Stimulated activated CD4-positive, alpha-beta T cell treated with anti-CD3 and anti-CD28 coated beads, Interleukin-4, amount 100 ng/mL, for 4 hours (primary cell): ENCODE measurements at places on chromosomes 6 and 20.
A peak's percentile ranks its signal among the peaks of the same experiment; 100 is the strongest.

DNA sequence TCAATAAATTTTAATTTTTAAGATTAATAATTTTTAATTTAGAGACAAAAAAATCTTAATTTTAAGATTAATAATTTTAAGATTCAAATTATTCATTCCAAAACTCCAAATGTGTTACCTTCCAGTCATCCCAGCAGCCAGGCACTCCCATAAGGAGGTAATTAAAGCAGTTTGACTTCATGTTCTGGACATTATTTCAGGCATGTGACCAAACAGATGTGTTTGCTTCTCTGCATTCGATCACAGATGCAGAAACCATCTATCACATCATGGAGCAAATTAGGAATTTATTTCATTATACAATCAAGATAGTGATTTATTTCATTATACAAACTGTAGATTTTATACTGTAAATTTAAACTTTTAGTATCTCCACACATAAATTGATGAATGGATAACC, 150.3 kb downstream of the AKAP7 start:
- no peak for DNase-seq

DNA sequence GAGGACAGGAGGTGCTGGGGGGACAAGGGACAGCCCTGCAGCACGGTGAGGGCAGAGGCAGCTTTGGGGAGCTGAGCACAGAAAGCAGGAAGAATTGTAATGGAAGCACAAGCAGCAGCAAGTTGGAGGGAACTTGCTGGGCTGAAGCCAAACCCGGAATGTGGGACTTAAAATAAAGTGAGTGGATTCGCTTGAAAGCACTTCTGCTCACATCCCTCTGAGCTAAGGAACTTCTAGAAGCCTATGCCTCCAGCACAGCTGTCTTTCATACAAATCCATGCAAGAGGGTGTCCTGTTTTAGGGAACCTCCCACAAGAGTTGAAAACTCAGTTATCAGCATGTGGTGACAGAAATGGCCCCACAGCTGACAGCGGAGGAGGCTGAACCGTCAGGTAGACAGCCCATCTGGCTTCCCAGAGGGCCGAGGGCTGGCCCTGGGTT, 71.4 kb upstream of the MLN start:
- DNase-seq = no peak

DNA sequence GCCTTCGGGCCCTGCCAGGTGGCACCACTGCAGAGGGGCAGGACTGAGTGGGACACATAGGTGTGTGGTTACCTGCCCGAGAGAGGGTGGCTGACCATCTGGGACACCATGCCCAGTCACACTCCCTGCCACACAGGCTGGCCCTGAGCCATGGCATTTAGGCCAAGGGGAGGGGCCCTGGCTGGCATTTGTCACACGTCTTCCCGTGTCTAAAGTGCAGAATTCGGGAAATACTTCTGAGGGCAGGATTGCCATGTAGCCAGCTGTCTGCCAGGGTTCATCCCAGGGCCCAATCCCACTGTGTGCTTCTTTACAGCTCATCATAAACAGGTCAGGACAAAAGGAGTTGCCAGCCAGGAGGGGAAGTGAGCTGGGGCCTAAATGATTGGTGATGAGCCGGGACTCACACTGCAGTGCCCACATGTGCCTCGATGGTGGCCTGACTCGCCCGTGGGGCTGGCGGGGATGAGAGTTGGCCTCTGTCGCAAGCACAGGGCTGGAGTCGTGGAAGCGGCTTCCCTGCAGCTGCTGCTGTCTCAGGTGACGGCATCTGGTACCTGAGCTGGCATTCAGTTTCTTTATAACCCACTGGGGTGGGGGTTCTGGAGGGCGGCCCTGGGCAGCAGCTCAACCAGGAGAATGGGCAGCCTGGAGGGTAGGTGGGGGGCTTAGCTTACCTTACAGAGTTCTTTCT, 5.9 kb upstream of the UNC93A start:
- no peak for DNase-seq

GRCh38 chr6:160634706-160635105, 29.4 kb downstream of the LPA start:
- no peak for DNase-seq

GRCh38 chr20:10307359-10307735, 88.7 kb downstream of the SNAP25 start:
- DNase-seq = no peak

GRCh38 chr6:33082702-33083101, 6.9 kb downstream of the HLA-DPB1 start:
- no peak for DNase-seq

GRCh38 chr20:36175475-36175995, 21.0 kb downstream of the EPB41L1 start:
- DNase-seq = no peak

DNA sequence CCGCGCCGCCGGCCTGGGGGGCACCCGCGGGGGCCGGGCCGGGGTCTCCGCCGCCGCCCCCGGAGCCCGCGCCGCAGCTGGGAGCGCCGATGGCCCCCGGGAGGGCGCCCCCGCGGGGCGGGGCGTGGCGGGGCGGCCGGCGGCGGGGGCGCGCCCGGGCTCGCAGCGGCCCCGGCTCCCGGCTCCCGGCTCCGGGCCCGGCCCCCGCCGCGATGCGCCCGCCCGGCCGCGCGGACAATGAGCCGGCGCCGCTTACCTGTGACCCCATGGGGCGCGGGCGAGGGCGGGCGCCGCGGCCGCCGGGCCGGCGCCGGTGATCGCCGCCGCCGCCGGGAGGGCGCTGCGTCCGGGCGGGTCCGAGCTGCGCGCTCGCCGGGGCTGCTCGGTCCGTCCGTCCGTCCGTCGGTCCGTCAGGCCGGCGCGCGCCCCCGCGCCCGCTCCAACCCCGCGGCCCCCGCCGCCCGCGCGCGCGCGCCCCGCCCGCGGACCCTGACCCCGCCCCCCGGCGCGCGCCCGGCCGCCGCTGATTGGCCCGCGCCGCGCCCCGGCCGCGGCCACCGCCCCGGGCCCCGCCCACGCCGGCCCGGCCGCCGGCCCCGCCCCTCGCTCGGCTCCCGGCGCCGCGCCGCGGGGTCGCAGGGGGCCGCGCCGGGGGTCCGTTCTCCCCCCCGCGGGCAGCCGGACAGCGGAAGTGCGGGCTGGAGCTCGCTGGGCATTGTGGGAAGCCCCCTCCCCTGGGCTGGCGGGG, at the start of gene ZBTB46:
ZBTB46 (minus strand) TSS at position 424 of the 748 bp plus-strand sequence. CDS start 40,507 bp downstream, outside the sequence.
- peak; percentile 44 for DNase-seq

DNA sequence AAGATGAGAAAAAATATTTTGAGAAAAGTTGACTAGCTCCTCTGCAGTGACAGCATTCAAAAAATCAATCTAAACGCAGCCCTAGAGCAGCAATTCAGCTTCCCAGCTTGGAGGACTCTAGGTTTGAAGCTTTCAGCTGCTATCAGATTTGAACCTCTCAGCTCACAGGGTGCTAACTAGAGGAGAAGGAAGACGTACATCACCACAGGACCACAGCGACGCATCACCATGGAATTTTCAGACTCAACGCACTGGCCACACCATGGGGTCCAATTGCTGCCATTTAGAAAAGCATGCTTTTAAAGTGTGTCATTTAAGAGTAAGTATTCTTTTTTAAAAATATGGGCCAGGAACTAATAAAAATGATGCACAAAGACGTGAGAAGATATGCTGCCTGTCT, 45.0 kb upstream of the FUCA2 start:
- no peak for DNase-seq

GRCh38 chr20:64025826-64026412, 10.1 kb upstream of the C20orf204 start:
- no peak for DNase-seq

GRCh38 chr20:36573798-36574365, 485 bp downstream of the TGIF2 start:
- DNase-seq = peak; percentile 21

DNA sequence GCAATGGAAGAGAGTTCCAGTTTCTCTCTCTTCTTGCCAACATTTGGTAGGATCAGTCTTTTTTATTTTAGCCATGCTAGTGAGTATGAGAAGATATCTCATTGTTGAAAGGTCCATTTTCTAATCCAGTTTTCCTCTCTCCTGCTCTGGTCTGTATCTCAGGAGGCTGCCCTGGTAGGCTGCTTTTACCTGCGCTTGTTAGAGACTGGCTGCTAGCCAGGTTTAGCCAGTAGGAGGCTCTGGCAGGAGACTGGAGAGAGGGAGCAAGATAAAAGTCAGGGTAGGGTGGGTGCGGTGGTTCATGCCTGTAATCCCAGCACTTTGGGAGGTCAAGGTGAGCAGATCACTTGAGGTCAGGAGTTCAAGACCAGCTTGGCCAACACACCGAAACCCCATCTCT, 68.6 kb upstream of the FOXP4 start:
- DNase-seq = no peak

DNA sequence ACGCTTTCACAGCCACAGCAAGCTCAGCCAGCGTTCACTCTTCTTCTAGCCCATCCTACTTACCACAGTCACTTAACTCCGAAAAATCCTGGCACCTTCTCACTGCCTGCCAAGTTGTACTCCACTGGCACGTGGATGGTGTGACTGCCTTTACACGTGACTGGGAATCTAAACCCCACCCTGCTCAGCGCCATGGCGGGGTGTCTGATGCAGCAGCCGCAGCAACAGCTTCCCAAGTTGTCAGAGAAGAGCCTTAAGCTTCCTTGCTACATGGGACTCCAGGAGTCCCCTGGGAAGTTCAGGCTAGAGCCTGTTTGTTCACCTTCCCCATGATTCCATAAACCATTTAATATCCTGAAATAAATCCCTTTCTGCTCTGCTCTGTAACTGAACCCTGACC, 61.9 kb upstream of the FOXC1 start:
- DNase-seq = no peak
